Islet precursor cell (in vitro differentiated cells): ENCODE measurements at places on chromosomes 6 and 20.

DNA sequence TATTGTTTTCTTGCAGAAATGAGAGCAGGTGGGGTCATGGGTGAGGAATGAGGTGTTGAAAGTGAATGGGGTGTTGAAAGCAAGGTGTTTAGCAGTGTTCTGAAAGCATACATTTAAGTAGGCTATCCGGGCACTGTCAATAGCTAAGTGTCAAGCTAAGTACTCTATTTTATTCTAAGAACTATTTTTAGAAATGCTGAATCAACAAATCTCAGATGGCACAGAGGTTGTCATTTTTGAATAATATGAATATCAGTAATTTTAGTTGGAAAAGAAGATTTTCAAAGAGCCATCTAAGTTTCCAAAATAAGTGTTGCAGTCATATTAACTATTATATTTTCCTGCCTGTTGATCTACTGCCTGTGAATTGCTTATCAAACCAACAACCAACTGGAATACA, 21.7 kb upstream of the SLC17A3 start:
- DNase-seq: no peak

DNA sequence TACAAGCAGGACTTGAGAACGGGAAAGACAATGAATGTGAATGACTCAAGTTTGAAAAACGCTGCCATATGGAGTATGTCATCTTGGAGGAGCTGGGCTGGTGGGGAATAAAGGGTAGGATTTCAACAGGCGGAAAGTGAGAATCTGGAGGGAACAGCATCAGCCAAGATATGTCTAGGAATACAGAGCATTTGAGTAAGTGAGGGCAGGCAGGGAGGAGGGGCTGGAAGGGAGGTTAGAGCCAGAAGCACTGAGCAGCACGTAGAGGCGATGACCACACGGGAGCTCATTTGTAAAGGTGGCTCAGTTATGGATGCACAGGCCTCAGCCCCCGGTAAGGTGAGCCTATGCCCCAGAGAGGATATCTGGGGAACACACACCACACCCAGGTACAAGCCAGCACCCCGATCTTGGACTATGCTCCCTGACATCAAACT, 115.1 kb downstream of the ZMYND8 start:
- no peak for DNase-seq

DNA sequence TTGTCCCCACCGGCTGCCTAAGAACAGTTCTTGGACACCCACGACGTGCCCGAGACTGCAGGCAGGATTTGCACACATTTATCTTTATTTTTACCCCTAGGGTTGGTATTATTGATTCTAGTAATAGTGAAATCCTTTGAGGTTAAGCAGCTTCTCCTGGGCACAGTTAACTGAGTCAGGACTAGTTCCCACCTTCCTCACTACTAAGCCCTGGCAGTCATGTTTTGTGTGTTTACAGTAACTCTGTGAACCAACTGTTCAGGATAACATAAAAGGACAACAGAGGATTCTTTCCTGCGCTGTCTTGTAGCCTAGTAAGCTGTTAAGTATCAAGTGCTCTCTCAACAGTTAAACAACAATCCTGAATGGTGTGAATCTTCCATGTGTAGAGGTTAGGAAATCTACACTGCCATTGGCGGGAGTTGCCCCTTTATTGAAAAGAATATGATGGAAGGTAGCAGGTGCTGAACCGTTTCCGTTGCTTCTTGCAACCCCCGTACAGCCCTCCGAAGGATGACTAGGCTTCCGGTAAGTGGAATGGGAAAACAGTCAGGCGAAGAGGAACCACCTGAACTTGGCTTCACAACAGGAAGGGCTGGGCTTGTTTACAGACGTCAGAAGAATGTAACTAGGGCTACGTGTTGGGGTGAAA, 979 bp upstream of the SOD2 start:
- no peak for DNase-seq

GRCh38 chr6:129419324-129419723, 290.7 kb downstream of the ARHGAP18 start:
- no peak for DNase-seq

DNA sequence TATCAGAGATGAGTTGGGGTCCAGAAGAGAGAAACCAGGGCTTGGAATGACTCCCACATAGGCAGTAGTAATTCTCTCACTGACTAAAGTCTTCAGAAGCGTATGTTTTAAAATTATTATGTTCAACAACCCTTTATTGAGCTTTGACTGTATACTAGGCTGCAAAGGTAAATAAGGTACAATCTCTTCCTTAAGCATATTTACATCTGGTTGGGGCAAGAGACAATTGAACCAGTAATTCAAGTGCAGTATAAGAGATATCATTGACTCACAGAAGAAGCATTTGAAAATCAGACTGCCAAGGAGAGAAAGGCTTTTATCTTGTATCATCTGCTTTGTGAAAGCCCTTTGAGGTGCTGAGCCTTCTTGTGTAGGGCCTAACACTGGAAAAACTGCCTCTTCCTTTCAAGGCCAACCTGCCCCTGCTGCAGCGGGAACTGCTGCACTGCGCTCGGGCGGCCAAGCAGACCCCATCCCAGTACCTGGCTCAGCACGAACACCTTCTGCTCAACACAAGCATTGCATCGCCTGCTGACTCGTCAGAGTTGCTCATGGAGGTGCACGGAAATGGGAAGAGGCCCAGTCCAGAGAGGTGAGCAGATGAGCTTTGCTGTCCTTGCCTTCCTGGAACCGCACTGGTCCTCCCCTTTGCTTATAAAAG, 39.3 kb upstream of the C20orf144 start:
- DNase-seq: no peak

DNA sequence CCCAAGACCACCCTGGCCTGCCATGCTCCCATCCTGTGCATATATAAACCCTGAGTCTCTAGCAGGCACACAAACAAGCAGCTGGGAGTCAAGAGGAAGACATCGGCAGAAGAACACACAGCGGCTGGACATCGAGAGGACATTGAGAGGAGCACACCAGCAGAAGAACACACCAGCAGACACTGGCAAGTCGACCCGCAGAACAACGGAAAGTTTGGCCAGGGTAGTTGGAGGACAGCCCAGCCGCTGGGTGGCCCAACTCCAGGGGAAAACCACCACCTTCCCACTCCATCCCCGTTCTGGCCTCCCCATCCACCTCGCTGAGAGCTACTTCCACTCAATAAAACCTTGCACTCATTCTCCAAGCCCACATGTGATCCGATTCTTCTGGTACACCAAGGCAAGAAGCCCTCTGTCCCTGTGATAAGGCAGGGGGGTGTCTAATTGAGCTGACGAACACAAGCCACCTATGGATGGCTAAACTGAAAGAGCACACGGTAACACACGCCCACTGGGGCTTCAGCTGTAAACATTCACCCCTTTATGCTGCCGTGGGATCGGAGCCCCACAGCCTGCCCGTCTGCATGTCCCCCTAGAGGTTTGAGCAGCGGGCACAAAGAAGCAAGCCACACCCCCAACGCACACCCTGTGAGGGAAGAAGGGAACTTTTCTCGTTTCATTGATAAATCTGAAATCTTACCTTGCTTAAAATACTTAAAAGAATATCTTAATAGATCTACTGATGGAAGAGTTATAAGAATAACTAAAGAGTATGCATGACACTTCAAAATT, 13.8 kb downstream of the TMX4 start:
- DNase-seq: no peak

DNA sequence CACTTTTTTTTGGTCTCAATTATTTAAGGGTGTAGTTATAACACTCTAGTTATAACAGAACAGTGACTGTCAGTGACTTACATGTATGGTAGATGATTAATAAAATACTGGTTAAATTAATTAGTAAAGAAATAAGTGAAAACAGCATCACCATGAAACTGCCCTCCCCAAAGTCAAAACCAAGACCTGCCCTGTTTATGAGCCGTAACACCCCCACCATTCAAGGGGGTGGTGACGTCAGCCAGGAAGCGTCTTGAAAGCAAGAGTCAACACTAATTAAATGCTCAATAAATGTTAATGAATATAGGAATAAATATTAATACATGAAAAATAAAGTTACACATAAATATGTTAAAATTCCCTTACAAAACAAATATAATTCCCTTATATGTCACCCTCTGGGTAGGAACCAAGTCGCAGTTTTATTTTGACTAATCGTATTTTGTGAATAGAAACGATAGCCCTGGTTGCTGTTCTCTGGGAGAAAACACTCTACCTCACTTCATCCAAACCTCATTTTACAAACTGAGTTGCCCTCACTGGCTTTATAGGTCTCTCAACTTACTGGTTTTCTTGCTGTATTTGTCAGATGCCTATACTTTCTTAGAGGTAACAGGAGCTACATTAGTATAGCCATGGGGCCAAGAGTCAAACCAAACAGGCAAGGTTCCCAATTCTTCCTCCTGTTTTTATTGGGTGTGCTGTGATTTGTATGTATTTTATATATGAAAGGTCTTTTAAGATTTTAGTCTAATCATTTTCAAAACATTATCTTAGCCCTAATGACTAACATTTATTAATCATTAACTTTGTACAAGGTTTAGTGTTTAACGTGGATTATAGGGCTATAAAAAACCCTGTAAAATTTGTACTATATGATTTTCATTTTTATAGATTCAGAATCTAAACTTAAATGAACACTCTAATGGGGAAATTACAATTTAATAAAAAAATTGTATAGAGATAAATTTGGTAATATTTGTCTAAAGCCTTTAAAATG, 227.9 kb upstream of the IRAK1BP1 start:
- no peak for DNase-seq
